Activated CD4-positive, alpha-beta memory T cell treated with anti-CD3 and anti-CD28 coated beads for 36 hours (primary cell): ENCODE measurements at places on chromosomes 2 and 18. TPM values are rescaled to one million over a fixed set of nuclear protein-coding genes. Genes with fewer than 3 reads are reported as not detected.

DNA sequence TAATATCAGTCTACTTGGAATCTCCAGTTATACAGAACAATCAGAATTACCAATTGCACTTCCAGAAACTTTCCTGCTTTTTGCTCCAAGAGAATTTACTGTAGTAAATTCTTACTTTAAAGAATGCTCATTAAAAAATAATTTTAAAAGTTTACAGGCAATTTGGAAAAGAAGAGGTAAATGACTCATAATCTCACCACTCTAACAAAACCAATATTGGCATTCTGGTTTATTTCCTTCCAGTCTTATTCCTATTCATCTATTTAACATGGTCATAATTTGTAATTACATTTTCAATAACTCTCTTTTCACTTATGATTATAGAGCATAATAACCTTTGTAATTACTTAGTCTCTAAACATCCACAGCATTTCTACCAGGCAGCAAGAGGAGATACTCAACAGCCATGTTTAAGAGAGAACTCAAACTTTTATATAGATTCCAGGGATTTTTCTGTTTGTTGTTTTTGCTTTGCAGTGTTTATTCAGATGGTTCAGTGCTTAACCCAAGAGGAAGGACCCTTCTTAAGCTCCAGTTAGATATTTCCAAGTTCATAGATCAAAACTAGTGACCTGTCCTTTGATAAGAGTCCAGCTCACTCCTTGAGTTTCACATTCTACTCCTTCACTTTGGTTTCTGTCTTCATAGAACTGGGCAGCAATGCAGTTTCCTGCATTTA is 464.7 kb downstream of the TXNL1 start:
- DNase-seq, result no peak

DNA sequence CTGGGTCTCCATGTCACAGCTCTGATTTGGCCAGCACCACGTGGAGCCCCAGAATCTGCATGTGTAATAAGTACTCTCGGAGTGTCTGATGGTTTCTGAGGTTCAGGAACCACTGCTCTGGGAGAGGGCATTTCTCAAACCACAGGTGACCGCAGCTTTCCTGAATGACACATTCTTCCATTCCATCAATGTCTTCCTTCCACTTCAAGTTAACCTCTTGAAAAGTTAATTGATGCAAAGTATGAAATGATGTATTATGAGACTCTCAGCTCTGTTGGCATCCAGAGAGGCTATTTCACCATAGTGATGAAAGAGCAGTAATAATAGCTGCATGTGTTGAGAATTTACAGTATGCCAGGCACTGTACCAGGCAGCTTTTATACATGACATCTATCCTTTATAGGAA is 61.3 kb upstream of the CRIM1 start:
- peak; percentile 55 for DNase-seq

Gene ZAP70
- 160 TPM for total RNA-seq

GRCh38 chr2:136065384-136065783 is 52.6 kb downstream of the CXCR4 start:
- DNase-seq, result no peak

GRCh38 chr2:103346780-103347179 is 584.9 kb downstream of the TMEM182 start:
- no peak for DNase-seq

GRCh38 chr2:1585635-1586034 is 158.7 kb downstream of the PXDN start:
- DNase-seq, result no peak

DNA sequence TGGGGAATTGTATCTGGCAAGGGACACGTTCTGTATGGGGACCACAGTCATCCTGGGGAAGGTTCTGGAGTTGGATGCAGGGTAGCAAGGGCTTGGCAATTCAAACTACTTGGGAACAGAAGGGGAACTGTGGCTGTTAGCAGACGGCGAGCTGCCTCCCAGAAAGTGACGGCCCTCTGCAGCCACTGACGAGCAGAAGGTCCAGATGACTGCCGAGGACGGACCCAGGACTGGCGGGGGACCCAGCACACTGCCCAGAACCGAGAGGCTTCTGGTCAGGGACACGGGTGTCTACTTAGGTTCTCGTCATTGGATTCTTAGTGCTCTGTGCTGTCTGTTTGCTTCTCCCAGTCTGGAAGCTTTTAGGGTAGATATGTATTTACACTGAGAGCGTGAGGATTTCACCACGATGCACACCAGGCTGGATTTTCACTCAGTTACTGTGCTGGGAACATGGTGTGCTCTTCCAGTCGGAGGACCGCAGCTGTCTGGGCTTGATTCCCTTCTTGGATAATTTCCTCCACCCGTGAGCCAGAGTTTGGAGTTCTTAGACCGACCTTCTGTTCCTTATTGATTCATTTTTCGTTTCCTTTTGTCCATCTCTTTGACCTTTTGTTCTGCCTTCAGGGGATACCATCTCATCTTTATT is 13.4 kb downstream of the GPR35 start:
- DNase-seq, result no peak

DNA sequence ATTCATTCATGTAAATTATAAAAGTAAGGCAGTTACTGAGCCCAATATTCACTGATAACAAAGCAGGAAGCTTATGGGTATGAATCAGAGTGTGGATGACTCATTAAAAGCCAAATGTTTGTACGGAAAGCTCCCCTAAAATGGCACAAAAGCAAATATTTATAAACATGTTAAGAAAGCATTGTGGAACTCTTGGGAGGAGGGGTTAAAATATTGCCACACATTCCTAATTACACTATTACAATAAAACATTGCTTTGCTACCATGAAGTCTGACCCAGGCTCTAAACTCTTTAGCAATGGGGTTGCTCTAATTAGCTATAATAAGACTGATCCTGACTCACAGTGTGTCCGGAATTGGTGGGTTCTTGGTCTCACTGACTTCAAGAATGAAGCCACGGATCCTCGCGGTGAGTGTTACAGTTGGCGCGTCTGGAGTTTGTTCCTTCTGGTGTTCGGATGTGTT is 110.9 kb downstream of the NAB1 start:
- DNase-seq, result no peak

GRCh38 chr18:61352059-61352458 is 18.8 kb downstream of the CDH20 start:
- DNase-seq, result no peak

Gene SNORC
- 1.7 TPM for total RNA-seq

- DNase-seq, result no peak
Measured at GRCh38 chr2:189836644-189837043, 52.4 kb downstream of the PMS1 start.

DNA sequence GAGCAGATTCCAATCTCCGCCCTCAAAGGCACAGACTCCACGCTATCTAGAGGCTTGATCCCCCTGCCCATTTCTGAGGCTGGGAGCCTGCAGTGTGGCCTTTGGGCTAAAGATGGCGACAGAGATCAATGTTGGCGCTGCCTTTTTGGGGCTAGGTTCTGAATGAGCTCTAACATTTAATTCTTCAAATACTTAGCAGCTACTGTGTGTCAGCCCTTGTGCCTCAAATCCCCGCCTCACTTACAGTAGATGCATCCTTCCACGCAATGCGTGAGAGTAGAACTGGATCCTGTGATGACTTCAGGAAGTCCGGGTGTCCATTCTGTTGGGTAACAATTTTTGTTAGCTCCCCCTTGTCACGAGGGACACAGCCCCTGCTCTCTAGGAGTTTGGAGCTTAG is 12.4 kb downstream of the IL1F10 start:
- peak; percentile 74 for DNase-seq

DNA sequence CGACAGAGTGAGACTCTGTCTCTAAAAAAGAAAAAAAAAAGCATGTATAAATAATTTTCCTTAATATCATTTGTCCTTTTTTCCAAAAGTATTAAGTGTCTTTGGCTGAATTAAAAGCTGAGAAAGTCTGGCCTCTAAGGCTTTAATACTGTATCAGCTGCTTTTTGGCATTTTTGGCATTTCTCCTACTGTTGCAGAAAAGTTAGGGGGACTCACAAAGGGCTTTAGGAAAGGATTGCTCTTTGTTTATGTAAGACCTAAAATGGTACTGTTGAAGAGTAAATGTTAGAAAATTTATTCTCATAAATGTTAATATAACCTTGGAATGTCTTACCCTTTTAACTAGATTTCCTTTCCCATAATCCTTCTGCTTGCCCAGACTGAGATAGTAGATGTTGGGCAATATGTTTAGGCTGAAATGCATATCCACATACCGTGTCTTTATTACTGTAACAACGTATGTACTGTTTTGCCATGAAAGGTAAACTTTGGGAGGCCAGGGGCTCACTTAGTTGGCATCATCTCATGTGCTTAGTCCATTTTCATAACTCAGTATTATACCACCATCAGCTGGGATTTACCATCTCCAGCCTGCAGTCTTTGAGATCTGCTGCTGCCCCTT is 18.0 kb upstream of the STON1 start:
- no peak for DNase-seq

- DNase-seq, result peak; percentile 81
Measured at GRCh38 chr2:111662771-111663470, 221.1 kb downstream of the ANAPC1 start.

GRCh38 chr18:79697178-79697577 is 17.6 kb downstream of the CTDP1 start:
- no peak for DNase-seq

Gene EGR4
- 0.34 TPM for total RNA-seq

DNA sequence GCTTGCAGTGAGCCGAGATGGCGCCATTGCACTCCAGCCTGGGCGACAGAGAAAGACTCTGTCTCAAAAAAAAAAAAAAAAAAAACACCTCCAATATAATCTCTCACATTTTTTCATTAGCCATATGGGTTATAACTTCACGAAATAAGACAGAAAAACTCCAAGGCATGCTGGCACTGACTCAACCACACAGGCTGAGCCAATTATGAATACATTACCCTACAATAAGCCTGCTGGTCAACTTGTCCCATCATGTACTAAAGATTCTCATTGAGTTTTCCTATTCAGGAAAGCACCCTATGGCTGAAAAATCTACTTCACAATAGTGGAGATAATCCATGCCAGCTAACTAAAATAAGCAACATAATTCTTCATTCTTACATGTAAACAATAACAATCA is 12.8 kb upstream of the MAP3K20 start:
- no peak for DNase-seq

Gene CXCR1
- total RNA-seq, result not detected

DNA sequence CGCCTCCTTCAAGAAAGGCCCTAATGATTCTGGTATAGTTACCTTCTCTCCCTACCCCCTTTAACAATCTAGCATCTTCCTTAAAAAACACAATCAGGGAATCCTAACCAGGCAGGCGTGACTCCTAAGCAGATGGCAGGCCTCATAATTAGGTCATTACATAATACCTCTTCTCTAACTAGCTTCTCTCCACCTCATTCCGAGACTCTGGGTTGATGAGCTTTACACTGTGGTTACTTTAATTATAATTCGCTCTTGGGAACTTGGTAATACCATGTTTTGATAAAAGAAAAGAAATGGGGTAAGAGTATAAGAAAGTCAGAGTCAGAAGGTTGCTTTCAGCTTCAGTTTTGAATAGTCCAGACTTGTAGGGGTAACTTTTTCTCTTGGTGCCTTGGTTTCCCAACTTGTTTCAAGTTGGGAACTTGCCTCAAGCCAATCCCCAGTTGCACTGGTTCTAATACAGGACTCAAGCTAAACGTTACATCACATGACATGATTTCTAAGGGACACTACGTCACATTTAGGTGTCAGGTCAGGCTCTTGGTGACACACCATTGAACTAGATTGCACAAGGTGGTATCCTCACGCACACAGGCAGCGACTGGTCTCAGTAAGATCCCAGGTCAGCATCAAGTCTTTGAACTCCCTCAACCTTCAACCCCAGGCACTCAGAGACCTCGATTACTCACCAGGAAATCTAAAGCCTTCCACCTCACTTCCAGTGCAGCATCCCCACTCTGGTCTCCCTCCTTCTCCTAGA is 59.2 kb downstream of the AAK1 start:
- DNase-seq, result peak; percentile 28

Gene CYP27C1
- not detected for total RNA-seq

Gene HAAO
- 0.17 TPM for total RNA-seq

DNA sequence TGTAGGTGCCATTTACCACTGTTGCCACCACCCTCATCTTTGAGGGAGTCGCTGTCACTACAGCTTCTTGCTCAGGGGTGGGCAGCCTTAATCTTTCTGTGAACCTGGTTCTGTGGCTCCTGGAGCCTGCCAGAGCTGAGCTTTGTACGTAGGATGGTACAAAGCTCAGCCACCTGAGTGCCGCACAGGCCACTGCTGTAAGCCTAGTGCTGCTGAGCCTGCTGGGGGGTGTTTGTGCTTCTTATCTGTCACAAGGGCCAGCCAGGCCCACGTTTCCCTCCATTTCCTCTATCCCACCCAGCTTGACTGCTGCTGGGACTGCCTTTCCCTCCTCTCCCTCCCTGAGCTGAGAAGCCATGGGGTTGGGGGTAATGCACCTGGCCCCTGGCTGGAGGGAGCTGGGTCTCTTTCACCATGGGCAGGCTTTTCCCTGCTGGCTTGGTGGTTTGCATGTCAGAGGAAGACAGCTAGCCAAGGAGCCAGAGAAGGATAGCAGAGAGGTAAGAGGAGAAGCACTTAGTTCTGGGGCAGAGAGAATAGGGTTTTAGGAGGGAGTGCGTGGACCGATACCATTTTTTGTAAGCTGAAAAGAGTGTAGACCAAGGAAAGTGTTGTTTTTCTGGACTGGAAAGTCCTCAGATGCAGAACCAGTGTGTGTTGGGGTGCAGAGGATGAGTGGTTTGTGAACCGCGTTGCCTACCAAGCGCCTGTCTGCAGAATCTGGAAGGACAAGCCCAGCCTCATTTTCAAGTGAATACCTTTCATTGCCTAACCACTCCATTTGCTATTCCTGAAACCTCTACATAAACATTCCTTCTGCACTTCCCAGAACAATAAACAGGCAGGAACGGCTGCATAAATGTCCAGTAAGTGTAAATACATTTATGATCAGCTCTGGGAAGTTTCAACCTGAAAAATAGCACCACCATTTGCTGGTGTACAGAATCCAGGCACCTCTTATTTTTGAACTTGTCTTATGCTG is 45.1 kb upstream of the FHL2 start:
- DNase-seq, result no peak

GRCh38 chr2:26483516-26483915 is 5.6 kb upstream of the OTOF start:
- DNase-seq, result no peak

DNA sequence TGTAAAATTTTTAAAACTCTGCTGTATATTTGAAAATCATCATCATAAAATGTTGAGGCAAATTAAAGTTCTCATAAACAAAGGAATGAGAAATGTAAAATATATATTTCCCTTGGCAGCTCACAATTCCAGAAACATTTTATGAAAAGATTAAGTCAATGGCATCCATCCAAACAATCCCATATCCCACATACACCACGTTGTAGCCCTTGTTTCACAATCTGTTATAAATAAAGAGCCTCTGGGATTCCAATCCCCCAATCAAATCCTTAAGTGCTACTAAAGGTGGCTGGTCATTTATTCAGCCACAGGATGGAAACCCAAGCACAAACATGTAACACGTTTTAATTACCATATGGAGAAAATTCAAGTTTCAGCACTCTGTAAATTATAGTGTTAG is 51.7 kb downstream of the GFPT1 start:
- DNase-seq, result no peak

Gene IL36A
- total RNA-seq, result not detected

DNA sequence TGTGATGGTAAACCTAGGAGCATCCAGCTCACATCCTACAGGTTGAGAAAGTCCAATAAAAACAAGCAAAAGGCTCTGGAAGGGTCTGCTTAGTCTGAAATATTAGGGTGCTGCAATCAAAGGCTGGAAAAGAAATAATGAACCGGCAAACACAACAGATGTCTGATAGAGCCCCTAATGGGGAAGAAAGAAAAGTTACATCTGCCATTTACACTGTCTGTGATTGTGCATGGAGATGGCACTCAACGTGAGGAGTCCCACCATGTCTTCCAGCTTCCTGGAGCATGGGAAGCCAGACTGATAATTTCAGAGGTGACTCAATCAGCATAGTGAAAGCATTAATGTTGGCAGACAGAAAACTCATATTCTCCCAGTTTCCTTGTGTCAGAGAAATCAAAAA is 307.8 kb downstream of the EPHA4 start:
- DNase-seq, result no peak
